Fibroblast of pulmonary artery (primary cell): ENCODE measurements at places on chromosomes 2 and 18.

- no peak for DNase-seq
These were observed 190.8 kb upstream of the NDUFV2 start for GRCh38 chr18:8911408-8912340.

DNA sequence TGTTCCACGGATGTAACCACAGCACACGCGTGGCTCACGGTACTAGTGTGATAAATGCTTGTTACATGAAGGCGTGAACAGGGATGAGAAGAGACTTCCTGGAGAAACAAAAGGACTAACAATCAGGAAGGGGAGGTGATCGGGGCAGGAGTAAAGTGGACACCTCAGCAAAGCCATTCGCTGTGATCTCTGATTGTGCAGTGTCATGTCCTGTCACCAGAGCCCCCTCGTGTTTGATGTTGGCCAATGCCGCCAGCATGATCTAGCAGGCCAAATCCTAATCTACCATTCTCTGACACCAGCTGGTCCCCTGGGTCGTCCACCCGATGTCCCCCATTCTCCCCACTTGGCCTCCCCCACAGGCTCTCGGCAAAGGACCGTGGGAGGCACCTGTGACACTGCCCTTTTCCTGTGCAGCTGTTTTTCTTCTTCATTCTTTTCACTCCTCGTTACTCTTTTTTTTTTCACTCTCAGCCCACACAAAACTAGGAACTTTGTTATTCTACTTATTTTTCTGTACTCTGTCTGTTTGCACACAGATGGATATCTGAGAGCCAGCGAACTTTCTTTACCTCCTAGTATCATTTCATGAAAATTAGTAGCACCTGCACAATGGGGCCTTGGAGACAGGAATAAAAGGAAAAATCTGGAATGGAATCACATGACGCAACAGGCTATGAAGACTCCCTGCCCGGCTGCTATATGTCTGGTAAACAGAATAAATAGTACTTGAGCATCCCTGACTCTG lies 146.8 kb downstream of the TGIF1 start:
- DNase-seq = peak; percentile 52

GRCh38 chr2:219687272-219687671 lies 59.8 kb downstream of the SLC4A3 start:
- peak; percentile 58 for DNase-seq

GRCh38 chr18:50644807-50645206 lies 84.9 kb downstream of the MAPK4 start:
- no peak for DNase-seq
